Foreskin keratinocyte (primary cell): ENCODE measurements at places on chromosomes 13 and 19.

DNA sequence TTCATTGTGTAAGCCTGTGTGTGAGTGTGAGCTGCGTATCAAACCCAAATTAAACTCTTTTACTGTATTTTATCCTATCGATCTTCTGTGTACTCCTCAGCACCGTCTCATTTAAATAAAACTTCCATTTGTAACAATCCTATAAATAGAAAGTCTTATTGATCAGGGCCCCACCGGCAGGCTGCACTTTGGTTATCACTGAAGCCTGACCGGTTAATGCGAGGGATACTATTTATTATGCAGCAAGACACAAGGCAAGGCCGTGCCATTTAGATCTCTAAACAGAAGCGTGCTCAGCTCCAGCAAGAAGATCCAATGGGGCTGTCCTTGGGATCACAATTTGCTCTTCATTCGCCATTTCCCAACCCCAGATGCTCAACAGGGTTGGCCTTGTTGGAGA, 252.6 kb upstream of the TSHZ3 start:
- no peak for DNase-seq

DNA sequence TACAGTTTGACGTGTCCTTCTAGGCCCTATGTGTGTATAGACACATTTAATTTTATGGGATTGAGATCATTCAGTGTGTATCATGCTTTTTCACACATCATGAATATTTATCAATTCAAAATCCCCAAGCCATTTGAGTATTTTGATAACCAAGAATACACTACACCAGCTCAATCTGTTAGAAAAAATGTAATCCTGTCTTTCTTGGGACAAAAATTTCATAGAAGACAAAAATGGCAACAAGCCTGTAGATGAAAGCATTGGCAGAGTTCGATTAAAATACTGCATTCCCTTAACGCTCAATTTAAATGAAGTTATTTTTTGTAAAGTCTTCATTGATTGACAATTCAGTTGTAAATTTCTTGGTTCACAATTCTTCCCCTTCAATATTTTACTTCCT, 41.9 kb downstream of the WDR87 start:
- DNase-seq = no peak

DNA sequence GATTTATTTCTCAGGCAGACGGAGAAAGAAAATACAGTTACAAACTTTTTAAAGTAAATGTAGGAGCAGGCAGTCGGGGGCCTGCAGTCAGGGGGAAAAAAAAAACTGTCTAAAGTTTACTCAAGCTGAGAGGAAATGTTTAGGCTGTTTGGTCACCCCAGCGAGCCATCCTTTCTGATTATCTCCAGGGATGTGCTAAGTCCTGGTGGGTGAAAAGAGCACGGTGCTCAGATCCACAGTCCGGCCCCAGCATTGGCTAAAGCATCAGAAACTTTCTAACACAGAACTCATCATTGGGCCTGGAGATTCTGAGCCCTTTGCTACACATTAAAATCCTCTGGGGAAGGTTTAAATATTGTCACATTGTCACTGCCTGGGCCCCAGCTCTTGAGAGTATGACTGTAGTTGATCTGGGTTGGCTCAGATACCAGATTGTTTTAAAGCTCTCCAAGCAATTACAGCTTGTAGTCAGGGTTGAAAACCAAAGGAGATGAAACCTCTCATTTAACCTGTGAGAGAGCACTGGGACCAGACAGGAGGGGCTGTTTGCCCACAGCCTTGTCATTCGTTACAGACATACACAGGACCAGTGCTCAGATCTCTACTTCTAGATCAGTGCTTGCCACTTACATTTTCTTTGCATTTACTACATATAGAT, 131.1 kb upstream of the HTR2A start:
- no peak for DNase-seq

DNA sequence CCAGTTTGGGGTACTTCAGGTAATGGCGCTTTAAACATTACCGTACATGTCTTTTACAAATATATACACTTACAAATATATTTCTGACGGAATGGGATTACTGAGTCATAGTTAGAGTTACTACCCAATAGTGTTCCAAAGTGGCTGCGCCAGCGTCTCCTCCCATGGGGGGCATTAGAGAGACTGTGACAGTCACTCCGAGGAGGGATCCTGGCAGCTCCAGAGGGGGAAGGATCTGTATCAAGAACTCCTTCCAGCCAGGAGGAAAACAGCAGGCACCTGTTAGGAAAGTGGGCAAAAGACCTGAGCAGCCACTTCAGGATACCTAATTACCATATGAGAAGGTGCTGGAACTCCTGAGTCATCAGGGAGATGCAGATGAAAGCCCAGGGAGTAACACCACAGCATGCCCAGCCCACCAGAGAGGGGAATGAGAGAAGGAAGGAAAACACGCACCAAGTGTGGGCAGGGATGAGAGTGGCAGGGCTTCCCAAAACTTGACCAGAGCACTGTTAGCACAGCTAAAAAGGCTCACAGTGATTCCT, 52.9 kb downstream of the SLC7A9 start:
- no peak for DNase-seq
